Ovary (tissue), 10 donors: ENCODE measurements at places on chromosomes 7 and 10.

GRCh38 chr7:128203047-128203491, 38.0 kb upstream of the LEP start:
- no peak for DNase-seq

GRCh38 chr10:115941361-115941771, 331.6 kb downstream of the GFRA1 start:
- no peak for DNase-seq

GRCh38 chr10:123187781-123188180, 33.6 kb downstream of the BUB3 start:
- DNase-seq: no peak

- no peak for DNase-seq
Measured at GRCh38 chr10:49152663-49153062, 18.8 kb upstream of the FAM170B start.

- no peak for DNase-seq
Measured at GRCh38 chr10:131814567-131815265, 86.1 kb upstream of the PPP2R2D start.
